Left kidney (tissue), 8 donors: ENCODE measurements at places on chromosomes 5 and 9. TPM values are rescaled to one million over a fixed set of nuclear protein-coding genes. Genes with fewer than 3 reads are reported as not detected.
A peak's percentile ranks its signal among the peaks of the same experiment; 100 is the strongest.

DNA sequence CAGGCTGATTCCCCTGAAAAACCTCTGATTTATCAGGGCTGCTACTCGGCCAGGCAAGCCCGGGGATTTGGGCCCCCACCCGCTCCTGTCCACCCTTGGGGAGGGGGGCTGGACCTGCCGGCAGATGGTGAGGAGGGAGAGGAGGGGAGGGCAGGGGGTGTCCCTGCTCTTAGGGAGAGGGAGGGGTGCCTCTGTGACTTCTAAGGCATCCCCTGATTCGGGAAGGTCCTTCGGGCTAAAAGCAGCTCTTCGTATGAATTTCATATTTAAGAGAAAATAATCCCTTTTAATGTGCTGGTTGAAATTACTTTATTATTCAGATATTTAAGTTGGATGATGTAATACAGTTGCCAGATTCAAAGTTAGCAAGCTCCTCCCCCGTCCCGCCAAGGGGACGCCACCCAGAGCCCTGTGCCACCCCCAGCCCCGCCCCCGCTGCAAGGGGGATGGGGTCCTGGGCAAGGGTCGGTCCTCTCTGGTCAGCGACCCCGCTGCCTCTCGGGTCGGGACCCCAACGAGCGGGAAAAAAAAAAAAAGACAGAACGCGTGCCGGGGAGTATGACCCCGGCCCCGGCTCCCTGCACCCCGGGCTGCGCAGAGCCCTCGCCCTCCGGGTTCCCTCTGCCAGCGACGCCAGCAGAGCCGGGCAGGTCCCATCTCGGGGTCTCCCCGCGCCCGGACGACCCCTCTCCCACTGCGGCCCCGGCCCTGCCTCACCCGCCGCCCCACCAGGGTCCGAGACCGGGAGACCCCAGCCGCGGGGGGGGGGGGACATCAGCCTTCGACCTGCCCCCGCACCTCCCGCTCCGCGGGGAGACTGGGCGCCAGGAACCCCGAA, 12.4 kb downstream of the LHX3 start:
- no peak for DNase-seq

DNA sequence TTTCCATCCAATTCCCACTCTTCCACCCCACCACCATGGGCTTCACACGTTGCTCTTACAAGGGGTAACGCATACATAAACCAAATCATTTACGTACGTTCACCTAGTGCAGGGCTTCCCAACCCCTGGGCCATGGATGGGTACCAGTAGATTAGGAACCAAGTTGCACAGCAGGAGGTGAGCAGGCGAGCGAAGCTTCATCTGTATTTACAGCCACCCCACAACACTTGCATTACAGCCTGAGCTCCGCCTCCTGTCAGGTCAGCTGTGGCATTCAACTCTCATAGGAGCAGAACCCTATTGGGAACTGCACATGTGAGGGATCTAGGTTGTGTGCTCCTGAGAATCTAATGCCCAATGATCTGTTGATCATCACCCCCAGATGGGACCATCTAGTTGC, 82.3 kb downstream of the CEMIP2 start:
- no peak for DNase-seq

DNA sequence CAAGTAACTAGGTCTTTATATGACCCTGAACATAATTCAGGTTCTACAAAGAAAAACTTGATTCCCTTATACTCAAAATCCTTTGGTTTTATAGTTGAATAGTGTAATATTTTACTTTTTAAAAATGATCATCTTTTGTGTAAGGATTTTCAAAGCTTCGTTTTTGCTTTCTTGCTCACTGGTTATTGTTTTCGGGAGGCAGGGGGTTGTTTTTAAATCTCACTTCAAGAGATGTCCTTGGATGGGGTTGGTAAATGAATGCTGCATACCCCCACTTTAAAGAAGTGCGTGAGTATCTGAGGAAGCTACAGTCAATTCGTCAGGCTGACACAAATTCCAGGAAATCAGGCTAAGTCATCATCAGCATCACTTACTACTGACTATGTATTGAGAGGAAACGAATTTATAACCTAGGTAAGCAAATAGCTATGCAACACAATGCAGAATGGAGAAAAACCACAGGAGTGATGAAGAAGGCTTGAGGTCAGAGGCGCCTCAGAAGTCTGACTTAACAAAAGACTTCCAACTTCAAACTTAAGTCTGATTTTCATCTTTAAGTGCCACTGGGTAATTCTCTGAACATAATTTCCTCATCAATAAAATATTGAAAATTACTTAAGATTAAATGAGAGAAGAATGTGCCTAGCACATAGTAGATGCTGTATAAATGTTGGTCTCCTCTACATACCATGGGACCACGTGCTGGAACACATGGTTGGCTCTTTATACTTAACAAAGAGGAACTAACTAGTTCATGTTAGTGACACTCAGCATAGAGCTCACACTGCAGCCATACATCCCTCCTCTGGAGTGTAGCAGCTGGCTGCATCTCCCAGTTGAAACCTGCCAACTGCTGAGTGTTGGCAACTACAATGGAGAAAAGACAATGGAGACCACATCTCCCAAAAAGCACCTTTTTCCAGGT, 106.0 kb upstream of the KIF2A start:
- no peak for DNase-seq

DNA sequence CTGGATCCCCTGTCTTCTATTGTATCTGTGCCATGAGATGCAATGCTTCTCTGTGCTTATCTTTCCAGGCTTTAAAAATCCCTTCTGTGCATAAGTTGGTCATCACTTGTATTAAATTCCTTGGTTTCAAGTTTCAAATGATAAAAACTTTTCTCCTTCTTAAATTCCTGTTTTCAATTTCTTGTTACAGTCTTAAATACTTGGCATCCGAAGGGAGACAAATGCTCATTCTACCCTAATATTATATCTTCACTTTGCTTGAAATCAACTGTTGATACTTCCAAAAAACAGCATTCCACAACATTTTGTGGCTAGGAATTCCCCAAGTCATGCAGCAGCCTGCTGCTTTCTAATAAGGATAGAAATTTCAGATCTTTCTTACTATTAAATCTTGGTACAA, 413.2 kb upstream of the ACTBL2 start:
- no peak for DNase-seq

SPINK6 gene
- not detected for polyA plus RNA-seq

DNA sequence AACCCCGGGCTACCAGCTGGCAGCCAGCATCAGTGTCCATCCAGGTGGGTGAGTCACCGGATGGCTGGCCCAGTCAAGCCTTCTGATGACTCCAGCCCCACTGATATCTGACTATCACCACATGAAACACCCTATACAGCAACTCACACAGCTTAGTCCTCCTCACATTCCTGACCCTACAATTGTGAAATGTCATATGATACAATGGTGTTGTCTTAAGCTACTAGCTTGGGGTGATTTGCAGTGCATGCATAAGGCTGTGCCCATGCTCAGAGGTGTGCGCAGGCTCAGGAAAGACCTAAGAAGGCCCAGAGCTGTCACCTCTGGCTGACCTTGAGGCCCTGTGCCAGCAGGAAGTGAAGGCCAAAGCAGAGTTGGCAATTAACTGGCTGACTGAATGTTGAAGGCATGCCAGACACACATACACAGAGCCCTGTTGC, 21.5 kb upstream of the SEMA4D start:
- no peak for DNase-seq

GRCh38 chr5:157431544-157432200, 28.3 kb upstream of the NIPAL4 start:
- DNase-seq: peak; percentile 50

GRCh38 chr9:80222466-80223169, 650.9 kb downstream of the TLE4 start:
- no peak for DNase-seq

- DNase-seq: no peak
Observed at GRCh38 chr5:113043491-113043931, 66.9 kb downstream of the DCP2 start.
